Colonic mucosa (tissue), 4 donors: ENCODE measurements at places on chromosomes 7 and 10.

DNA sequence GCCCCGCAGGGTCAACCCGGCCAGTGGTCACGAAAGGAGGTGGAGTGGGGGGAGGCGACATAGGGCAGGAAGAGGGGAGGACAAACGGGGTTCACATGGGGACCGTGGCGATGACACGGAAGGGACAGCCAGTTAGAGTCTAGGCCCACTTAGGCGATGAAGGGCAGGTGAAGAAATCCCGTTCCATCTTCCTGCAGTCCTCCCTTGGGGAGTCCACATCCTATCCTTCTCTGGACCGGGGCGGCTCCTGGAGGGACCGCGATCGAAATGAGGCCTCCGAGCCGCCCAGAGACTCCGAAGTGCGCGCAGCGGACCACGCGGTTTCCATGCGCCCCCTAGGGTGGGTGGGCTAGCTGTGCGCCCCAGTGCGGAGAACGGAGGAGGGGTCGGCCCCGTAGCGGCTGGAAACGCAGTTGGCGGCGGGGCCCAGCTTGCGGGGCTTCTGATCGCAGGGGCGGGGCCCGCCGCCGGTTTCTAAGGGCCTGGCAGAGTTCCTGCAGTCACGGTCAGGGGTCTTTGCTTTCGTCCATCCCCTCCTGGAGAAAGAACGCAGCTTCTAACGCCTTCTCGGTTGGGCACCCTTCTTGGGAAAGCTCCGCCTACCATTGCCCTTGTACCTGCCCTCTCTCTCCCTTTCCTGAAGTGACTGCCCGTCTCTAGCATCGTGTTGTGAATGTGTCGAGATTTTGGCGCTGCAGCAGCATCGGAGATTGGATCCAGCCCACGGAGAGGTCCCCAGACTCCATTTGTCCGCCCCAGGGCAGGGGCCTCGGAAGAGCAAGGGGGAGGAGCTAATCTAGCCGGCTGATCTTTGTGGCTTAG, 17.9 kb upstream of the TMEM225B start:
- peak; percentile 27 for DNase-seq
- H3K4me1 ChIP-seq, result no peaks in the 10 kb centered on the region
- H3K4me3 ChIP-seq, result peak overlapping the region; percentile 57
- H3K27me3 ChIP-seq, result no peaks in the 10 kb centered on the region
- H3K36me3 ChIP-seq, result no peaks in the 10 kb centered on the region
- H3K27ac ChIP-seq, result no peak overlapping the region

GRCh38 chr7:72405418-72405817, 6.7 kb downstream of the CALN1 start:
- H3K4me3 ChIP-seq, result no peak overlapping the region
- H3K27me3 ChIP-seq, result no peaks in the 10 kb centered on the region
- no peaks in the 10 kb centered on the region for H3K36me3 ChIP-seq
- H3K27ac ChIP-seq, result no peak overlapping the region
- DNase-seq, result no peak

DNA sequence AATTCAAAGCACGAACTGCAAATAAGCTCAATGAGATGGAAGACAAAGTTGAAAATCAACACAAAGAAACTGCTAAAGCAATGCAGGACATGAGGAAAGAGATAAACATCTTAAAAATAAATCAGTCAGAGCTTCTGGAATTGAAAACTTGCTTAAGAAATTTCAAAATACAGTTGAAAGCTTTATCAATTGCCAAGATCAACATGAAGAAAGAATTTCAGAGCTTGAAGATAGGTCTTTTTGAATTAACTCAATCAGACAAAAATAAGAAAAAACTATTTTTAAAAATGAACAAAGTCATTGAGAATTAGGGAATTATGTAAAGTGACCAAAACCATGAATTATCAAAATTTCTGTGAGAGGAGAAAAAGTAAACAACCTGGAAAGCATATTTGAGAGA, 218.1 kb downstream of the CTNNA3 start:
- H3K27me3 ChIP-seq, result no peaks in the 10 kb centered on the region
- no peaks in the 10 kb centered on the region for H3K4me1 ChIP-seq
- H3K27ac ChIP-seq, result no peak overlapping the region
- DNase-seq, result no peak
- no peak overlapping the region for H3K4me3 ChIP-seq

GRCh38 chr7:90825779-90826178, 229.7 kb downstream of the CDK14 start:
- H3K4me3 ChIP-seq, result no peak overlapping the region
- no peak for DNase-seq
- no peaks in the 10 kb centered on the region for H3K4me1 ChIP-seq
- no peaks in the 10 kb centered on the region for H3K27me3 ChIP-seq
- H3K36me3 ChIP-seq, result no peaks in the 10 kb centered on the region

- no peak overlapping the region for H3K27ac ChIP-seq
- H3K36me3 ChIP-seq, result no peaks in the 10 kb centered on the region
- no peak for DNase-seq
- H3K4me1 ChIP-seq, result no peaks in the 10 kb centered on the region
- H3K27me3 ChIP-seq, result no peaks in the 10 kb centered on the region
Measured at GRCh38 chr7:104033837-104034236, 44.4 kb upstream of the RELN start.

DNA sequence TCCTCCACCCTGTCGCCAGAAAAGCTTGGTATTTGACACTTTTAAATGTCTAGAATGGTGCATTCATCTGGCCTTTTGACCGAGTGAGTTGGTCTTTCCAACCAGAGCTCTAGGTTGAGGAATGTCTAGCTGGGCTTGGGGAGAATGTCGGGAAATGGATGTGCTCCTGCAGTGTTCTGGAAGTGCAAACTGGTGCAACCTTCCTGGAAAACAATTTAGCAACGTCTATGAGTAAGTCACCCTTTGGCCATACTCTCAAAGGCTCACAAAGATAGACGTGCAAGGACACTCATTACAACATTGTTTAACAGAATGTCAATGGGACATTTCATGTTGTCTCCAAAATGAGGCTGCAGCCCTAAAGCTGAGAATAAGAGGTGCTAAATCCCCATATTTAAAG, 12.2 kb upstream of the NMT2 start:
- no peaks in the 10 kb centered on the region for H3K4me1 ChIP-seq
- no peak overlapping the region for H3K4me3 ChIP-seq
- H3K27me3 ChIP-seq, result no peaks in the 10 kb centered on the region
- no peak for DNase-seq
- no peak overlapping the region for H3K27ac ChIP-seq
- no peaks in the 10 kb centered on the region for H3K36me3 ChIP-seq

DNA sequence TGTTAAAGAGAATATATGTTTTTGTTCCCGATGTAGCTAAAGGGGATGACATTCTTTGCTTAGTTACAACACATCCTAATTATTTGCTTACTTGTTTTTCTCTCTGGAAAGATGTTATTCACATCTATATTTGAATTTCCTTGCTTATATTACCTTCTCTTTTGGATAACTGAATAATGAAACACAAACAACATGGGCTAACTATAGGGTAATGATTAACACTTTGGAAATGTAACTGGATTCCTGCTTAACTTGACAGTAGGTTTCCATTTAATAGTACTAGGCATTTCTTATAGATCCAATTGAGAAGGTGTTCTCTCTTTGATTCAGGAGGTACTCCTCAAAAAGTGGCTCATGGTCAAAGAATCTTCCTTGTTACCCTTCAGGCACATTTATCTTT, 141.1 kb downstream of the CCSER2 start:
- H3K4me3 ChIP-seq, result no peak overlapping the region
- no peaks in the 10 kb centered on the region for H3K4me1 ChIP-seq
- no peak for DNase-seq
- H3K27ac ChIP-seq, result no peak overlapping the region
- H3K27me3 ChIP-seq, result no peaks in the 10 kb centered on the region

DNA sequence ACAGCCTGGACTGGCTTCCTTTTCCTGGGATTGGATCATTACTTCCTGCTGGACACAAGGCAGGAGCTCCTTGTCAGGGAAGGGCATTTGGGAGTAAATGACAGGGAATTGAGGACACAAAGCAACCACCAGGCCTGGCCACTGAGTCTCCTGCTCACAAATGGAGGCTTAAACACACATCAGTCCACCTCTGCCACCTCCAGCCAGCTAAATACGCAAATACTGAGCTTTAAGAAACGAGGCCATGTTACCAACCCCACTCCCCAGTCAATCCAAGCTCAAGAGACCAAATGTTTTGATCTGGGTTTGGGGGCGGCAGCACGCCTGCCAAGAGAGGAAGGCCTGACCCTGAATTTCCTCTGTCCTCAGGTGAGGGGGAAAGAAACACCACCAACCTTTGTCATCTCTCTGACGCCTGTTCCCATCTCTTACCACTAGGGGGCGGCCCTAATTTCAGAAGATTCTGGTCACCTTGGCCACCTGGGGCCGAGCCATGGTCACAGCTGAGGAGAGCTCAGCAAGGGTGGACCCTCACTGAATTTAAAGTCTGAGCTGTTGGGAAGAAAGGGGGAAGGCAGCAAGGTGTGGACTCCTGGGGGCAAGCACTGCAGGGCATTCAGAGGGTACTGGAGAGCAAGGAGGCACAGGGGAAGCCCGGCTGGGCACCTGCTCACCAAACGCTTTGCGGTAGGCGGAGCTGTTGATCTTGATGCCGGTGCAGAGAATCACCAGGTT, 16.5 kb downstream of the AIFM2 start:
- no peaks in the 10 kb centered on the region for H3K4me1 ChIP-seq
- no peak overlapping the region for H3K4me3 ChIP-seq
- DNase-seq, result peak; percentile 68
- no peaks in the 10 kb centered on the region for H3K27me3 ChIP-seq
- no peak overlapping the region for H3K27ac ChIP-seq
- no peaks in the 10 kb centered on the region for H3K36me3 ChIP-seq

- no peaks in the 10 kb centered on the region for H3K27me3 ChIP-seq
- no peak overlapping the region for H3K27ac ChIP-seq
- no peak overlapping the region for H3K4me3 ChIP-seq
- H3K4me1 ChIP-seq, result no peaks in the 10 kb centered on the region
Measured at GRCh38 chr10:15137636-15138035, 30.9 kb downstream of the NMT2 start.

DNA sequence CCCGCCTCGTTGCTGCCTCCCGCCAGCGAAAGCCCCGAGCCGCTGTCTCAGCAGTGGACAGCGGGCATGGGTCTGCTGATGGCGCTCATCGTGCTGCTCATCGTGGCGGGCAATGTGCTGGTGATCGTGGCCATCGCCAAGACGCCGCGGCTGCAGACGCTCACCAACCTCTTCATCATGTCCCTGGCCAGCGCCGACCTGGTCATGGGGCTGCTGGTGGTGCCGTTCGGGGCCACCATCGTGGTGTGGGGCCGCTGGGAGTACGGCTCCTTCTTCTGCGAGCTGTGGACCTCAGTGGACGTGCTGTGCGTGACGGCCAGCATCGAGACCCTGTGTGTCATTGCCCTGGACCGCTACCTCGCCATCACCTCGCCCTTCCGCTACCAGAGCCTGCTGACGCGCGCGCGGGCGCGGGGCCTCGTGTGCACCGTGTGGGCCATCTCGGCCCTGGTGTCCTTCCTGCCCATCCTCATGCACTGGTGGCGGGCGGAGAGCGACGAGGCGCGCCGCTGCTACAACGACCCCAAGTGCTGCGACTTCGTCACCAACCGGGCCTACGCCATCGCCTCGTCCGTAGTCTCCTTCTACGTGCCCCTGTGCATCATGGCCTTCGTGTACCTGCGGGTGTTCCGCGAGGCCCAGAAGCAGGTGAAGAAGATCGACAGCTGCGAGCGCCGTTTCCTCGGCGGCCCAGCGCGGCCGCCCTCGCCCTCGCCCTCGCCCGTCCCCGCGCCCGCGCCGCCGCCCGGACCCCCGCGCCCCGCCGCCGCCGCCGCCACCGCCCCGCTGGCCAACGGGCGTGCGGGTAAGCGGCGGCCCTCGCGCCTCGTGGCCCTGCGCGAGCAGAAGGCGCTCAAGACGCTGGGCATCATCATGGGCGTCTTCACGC, 825 bp downstream of the ADRB1 start:
- H3K36me3 ChIP-seq, result no peaks in the 10 kb centered on the region
- H3K27me3 ChIP-seq, result peaks cover 34% of the 10 kb centered on the region
- peak overlapping the region; percentile 33 for H3K4me3 ChIP-seq
- no peak for DNase-seq
- no peaks in the 10 kb centered on the region for H3K4me1 ChIP-seq
- H3K27ac ChIP-seq, result no peak overlapping the region

GRCh38 chr10:44958196-44958897, 1.3 kb upstream of the RASSF4 start:
- no peaks in the 10 kb centered on the region for H3K27me3 ChIP-seq
- H3K36me3 ChIP-seq, result no peaks in the 10 kb centered on the region
- H3K4me3 ChIP-seq, result peak overlapping the region; percentile 75
- peak overlapping the region; percentile 74 for H3K27ac ChIP-seq

DNA sequence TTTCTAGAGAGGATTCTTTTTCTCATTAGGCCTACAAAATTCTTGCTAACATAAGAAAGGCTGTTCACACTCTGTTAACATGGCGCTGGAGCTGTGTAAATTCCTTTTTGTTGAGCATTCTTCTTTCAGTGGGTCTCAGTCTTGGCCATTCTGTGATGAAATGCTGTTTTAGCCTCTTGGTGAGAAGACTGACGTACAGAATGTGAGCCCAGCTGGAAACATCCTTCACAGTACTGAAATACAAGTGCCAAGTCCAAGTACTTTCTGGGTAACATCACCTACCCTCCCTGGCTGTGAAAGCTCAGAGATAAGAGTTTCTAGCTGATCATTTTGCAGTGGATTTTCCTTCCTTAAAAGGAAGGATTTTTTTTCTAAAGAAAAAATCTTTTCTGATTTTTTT, 231.8 kb downstream of the AHR start:
- no peak for DNase-seq
- no peak overlapping the region for H3K4me3 ChIP-seq
- H3K36me3 ChIP-seq, result no peaks in the 10 kb centered on the region

DNA sequence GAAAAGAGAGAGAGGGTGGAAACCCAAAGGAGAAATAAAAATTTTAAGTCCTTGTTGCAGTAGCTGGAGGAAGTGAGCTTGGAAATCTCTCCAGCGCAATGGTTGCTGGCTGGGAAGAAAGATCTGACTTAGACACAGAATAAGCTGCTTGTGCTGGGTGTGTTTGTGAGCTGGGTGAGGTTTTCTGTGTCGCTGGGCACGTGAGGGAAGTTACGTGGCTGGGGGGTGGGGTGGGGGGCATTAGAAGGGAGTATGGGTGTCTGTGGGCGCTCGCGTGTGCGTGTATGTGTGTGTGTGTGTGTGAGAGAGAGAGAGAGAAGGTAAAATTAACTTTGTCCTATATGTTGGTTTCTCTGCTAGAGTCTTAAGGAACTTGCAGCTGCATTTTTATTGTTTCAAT, 11.6 kb downstream of the TCF7L2 start:
- H3K27me3 ChIP-seq, result no peaks in the 10 kb centered on the region
- DNase-seq, result no peak
- H3K4me3 ChIP-seq, result no peak overlapping the region
- H3K27ac ChIP-seq, result peak overlapping the region; percentile 7
- no peaks in the 10 kb centered on the region for H3K36me3 ChIP-seq
